ENCODE measurements at places on chromosomes 3 and 15. TPM values are rescaled to one million over a fixed set of nuclear protein-coding genes. Genes with fewer than 3 reads are reported as not detected.

GRAMD1C gene
- total RNA-seq = 1.2 TPM

BNC1 gene
- 3.3 TPM for total RNA-seq

CFAP20DC gene
- 2.2 TPM for total RNA-seq

ACAD11 gene
- total RNA-seq = 31.1 TPM

DNA sequence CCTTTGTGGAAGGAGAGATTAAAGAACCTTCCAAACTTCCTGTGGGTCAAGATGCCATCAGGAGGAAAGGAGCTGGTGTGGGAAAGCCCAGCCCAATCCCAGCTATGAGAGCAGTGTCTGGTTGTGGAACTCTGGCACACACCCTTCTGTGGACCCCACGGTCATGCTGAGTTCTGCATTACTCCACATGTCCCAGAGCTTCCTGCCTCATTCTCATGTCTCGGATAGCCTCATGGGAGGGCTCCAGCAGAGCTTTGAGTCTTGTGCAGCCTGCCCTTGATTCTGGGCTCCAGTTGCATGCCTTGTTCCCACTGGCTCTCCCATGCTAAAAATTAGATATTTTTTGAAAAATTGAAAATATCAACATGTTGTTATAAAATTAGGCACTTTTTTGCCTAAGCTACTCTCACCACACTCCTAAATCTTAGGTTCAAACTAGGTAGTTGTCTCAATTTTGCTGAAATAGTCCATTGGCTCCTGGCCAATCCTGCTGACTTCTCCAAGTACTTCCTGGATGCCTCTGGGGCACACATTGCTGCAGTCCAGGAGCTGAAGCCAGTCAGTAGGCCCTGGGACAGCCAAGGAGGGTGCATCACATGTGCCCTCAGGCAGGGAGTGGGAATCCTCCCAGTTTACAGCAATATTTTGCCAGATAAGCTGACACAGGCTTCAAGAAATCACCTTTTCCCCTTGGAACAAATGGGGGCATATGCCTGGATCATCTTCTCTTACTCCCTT lies 144.3 kb downstream of the EEFSEC start:
- no peak overlapping the region for H3K4me3 ChIP-seq
- no peaks in the 10 kb centered on the region for H3K36me3 ChIP-seq
- no peaks in the 10 kb centered on the region for H3K4me1 ChIP-seq
- H3K27me3 ChIP-seq = no peaks in the 10 kb centered on the region
- H3K27ac ChIP-seq = no peak overlapping the region

DNA sequence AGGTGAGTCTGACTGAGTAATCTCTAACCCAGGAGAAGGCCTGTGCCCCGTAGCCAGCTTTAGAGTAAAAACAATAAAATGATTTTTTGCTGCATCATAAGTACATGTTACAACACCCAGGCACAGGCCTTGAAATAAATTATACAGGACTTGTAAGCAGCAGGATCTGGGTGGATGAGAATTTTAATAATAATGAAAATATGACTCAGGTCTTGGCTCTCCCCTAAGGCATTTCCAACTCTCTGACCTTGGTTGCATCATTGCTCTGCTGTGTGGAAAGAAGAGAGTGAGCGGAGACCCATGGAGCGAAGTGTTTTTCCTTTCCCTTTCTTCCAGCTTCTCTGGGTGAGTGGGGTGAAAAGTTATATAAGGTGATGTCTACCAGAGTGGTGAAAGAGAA lies 44.6 kb downstream of the EOMES start:
- DNase-seq = peak; percentile 90
- H3K27me3 ChIP-seq = no peaks in the 10 kb centered on the region
- H3K4me1 ChIP-seq = peaks cover 46% of the 10 kb centered on the region

DNA sequence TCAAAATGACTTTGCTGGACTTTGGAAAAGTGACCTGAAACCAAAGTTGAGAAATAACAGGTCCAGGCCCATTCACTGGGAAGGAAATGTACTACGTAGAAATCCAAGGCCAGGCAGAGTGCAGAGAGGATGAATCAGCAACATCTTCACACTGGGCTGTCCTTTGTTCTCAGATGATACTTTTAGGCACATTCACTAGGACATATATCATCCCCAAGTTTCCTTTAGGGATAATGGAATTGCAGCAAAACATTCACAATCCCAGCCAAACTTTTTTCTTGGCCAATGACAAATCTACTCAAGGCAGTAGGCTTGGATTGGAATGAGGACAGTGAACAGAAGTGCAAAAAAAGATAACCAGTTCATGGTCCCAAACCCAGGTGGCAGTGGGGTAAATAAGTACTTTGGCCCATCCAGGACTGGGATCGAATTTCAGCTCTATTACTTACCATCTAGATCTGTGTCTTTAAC lies 75.1 kb downstream of the CLDN11 start:
- peaks cover 9% of the 10 kb centered on the region for H3K4me1 ChIP-seq
- peak; percentile 85 for DNase-seq
- H3K27me3 ChIP-seq = no peaks in the 10 kb centered on the region

DNA sequence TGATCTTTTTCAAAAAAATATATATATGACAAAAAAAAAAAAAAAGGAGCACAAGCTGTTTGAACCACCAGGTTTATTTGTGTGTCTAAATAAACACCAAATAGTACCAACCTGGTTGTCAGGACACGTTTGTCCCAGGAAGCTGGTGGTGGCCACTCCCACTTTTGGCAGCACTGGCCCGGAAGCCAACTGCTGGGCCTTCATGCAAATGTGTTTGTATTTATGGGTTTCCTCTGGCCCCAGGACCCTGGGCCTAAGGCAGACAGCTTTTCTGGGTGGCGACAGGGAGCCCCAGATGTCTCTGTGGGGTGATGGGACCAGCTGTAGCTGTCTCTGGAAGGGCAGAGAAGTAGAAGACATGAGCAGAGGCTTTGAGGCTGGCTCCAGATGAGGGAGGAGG lies 31.6 kb downstream of the PRKCD start:
- H3K27me3 ChIP-seq = no peaks in the 10 kb centered on the region
- H3K27ac ChIP-seq = no peak overlapping the region
- H3K4me1 ChIP-seq = peaks cover 21% of the 10 kb centered on the region
- DNase-seq = no peak

DNA sequence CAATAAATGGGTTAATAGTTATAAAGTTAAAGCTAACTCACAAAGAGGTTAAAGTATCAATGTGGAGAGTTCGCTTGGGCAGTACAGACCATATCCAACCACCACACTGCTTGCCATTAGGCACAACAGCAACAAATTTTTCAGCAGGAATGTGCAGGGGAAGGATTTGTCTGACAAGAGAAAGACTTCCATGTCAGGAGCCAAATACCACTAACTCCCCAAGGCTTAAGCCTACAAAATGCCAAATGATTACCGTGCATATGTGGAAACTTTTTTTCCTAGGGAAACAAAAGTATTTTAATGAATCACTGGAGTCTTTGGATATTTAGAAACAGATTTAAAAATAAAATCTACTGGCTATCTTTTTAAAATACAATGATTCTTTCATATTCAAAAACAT lies 8.1 kb downstream of the VGLL3 start:
- H3K4me1 ChIP-seq = peaks cover 81% of the 10 kb centered on the region
- peak; percentile 66 for DNase-seq
- H3K27ac ChIP-seq = peak overlapping the region; percentile 97
- peaks cover 27% of the 10 kb centered on the region for H3K36me3 ChIP-seq
- H3K27me3 ChIP-seq = no peaks in the 10 kb centered on the region
- H3K4me3 ChIP-seq = peak overlapping the region; percentile 33

GRCh38 chr3:147141516-147142288 lies 264.6 kb downstream of the ZIC4 start:
- no peaks in the 10 kb centered on the region for H3K36me3 ChIP-seq
- H3K4me1 ChIP-seq = no peaks in the 10 kb centered on the region
- no peak overlapping the region for H3K4me3 ChIP-seq
- H3K27me3 ChIP-seq = no peaks in the 10 kb centered on the region

GRCh38 chr3:116552246-116552645 lies 107.0 kb upstream of the LSAMP start:
- H3K27ac ChIP-seq = no peak overlapping the region
- no peak overlapping the region for H3K4me3 ChIP-seq
- no peaks in the 10 kb centered on the region for H3K27me3 ChIP-seq
- H3K36me3 ChIP-seq = no peaks in the 10 kb centered on the region

GRCh38 chr3:99795573-99795972 lies 22.1 kb upstream of the CMSS1 start:
- H3K27ac ChIP-seq = no peak overlapping the region
- peaks cover 64% of the 10 kb centered on the region for H3K36me3 ChIP-seq
- no peak overlapping the region for H3K4me3 ChIP-seq
- H3K27me3 ChIP-seq = no peaks in the 10 kb centered on the region
- no peak for DNase-seq
- H3K4me1 ChIP-seq = no peaks in the 10 kb centered on the region

- H3K27me3 ChIP-seq = no peaks in the 10 kb centered on the region
- H3K27ac ChIP-seq = no peak overlapping the region
- no peak for DNase-seq
- H3K4me1 ChIP-seq = peaks cover 6% of the 10 kb centered on the region
- H3K36me3 ChIP-seq = peaks cover 6% of the 10 kb centered on the region
- no peak overlapping the region for H3K4me3 ChIP-seq
Observed at GRCh38 chr3:45541326-45542321, 52.9 kb upstream of the LIMD1 start.

GRCh38 chr15:72967811-72968530 lies 84.3 kb upstream of the NEO1 start:
- H3K4me3 ChIP-seq = no peak overlapping the region
- no peaks in the 10 kb centered on the region for H3K27me3 ChIP-seq
- H3K4me1 ChIP-seq = peaks cover 19% of the 10 kb centered on the region

DNA sequence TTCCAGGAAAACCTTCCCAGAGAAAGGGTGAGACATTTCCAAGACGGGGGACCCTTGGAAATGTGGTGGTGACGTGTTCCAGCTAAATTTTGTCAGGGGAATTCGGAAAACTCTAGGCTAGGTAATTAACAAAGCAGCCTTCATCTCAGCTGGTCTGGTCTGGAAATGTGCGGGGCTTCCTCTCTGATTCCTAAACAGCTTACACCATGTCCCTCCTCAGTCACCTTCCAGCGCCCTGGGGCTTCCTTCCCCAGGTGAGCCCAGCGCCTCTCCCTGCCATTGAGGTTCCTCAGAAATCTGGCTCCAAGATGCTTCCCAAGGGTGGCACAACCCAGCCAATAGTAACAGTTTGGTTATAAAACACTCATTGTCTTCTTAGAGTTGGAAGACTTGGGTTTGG lies 571 bp downstream of the ACAD9 start:
- peak overlapping the region; percentile 98 for H3K4me3 ChIP-seq
- H3K36me3 ChIP-seq = peaks cover 9% of the 10 kb centered on the region
- peaks cover 26% of the 10 kb centered on the region for H3K4me1 ChIP-seq
- peak overlapping the region; percentile 98 for H3K27ac ChIP-seq
- H3K27me3 ChIP-seq = no peaks in the 10 kb centered on the region
- DNase-seq = no peak

GRCh38 chr3:184354754-184355153 lies 6.7 kb downstream of the CLCN2 start:
- H3K4me1 ChIP-seq = peaks cover 8% of the 10 kb centered on the region
- no peak for DNase-seq
- no peak overlapping the region for H3K4me3 ChIP-seq
- no peak overlapping the region for H3K27ac ChIP-seq

DNA sequence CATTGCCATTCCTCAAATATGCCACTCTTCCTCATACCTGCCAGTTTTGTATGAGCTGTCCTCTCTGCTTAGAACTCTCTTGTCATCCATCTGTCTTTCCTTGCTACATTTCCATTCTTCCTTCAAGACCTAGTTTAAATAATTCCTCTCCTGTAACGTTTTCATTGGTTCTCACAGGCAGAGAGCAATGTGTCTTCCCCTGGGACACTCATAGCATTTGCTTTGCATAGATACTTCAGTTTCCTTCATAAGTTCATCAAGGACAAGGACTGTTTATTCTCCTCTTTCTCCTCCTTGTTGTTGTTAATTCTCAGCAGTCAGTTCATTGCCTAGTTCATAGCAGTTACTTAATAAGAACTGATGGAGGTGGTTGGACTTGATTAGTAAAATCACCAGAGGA lies 10.5 kb downstream of the NR2C2 start:
- H3K27ac ChIP-seq = no peak overlapping the region
- peaks cover 9% of the 10 kb centered on the region for H3K4me1 ChIP-seq
- peaks cover 10% of the 10 kb centered on the region for H3K36me3 ChIP-seq

DNA sequence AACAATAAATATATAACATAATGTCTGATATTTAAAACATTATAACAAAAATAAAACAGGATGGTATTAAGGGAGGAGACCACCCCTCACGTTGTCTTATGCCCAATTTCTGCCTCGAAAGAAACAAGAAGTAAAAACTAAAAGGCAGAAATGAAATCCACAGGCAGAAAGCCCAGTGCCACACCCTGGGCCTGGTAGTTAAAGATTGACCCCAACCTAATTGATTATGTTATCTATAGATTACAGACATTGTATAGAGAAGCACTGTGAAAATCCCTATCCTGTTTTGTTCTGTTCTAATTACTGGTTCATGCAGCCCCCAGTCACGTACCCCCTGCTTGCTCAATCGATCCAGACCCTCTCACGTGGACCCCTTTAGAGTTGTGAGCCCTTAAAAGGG lies 22.3 kb upstream of the ACP3 start:
- no peak overlapping the region for H3K27ac ChIP-seq
- H3K36me3 ChIP-seq = no peaks in the 10 kb centered on the region
- H3K27me3 ChIP-seq = no peaks in the 10 kb centered on the region
- no peak overlapping the region for H3K4me3 ChIP-seq
- DNase-seq = no peak
- peaks cover 4% of the 10 kb centered on the region for H3K4me1 ChIP-seq

GRCh38 chr15:89627256-89627970 lies 27.9 kb downstream of the KIF7 start:
- H3K27me3 ChIP-seq = no peaks in the 10 kb centered on the region
- DNase-seq = peak; percentile 79
- no peak overlapping the region for H3K27ac ChIP-seq
- no peaks in the 10 kb centered on the region for H3K4me1 ChIP-seq
- H3K4me3 ChIP-seq = no peak overlapping the region
- peaks cover 90% of the 10 kb centered on the region for H3K36me3 ChIP-seq

DNA sequence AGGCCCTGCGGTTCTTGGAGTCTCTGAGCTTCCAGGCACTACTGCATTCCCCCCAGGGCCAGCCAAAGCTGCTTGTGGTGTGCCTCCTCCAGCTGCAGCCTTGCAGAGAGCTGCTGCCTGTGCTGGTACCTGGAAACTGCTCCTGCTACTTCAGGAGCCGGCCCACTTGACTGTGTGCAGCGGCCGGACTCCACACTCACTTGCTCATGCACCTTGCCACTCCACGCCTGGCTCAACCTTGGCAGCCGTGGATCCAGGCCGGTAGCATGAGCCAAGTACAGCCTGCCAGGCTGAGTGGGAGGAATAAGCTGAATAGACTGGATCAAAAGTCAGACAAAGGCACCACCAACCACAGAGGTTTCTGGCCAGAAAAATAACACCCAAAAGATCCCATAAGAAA lies 169.7 kb downstream of the TJP1 start:
- H3K27me3 ChIP-seq = peaks cover 2% of the 10 kb centered on the region
- H3K27ac ChIP-seq = no peak overlapping the region
- no peaks in the 10 kb centered on the region for H3K36me3 ChIP-seq
- H3K4me3 ChIP-seq = no peak overlapping the region
- no peaks in the 10 kb centered on the region for H3K4me1 ChIP-seq
- no peak for DNase-seq

- peaks cover 54% of the 10 kb centered on the region for H3K4me1 ChIP-seq
- DNase-seq = no peak
- no peaks in the 10 kb centered on the region for H3K27me3 ChIP-seq
- peak overlapping the region; percentile 94 for H3K27ac ChIP-seq
- H3K4me3 ChIP-seq = no peak overlapping the region
- H3K36me3 ChIP-seq = no peaks in the 10 kb centered on the region
Observed at GRCh38 chr15:39124553-39125171, 456.2 kb upstream of the THBS1 start.

Measured in osteoblast (primary cell).